ENCODE measurements at places on chromosomes 2 and 18. TPM values are rescaled to one million over a fixed set of nuclear protein-coding genes. Genes with fewer than 3 reads are reported as not detected.

Gene FAM117B
- 2.3 TPM for total RNA-seq

Gene TUBA3E
- 6.3 TPM for total RNA-seq

Gene SH3RF3
- total RNA-seq, result 0.61 TPM

Gene ROCK2
- total RNA-seq, result 24.3 TPM

Gene ALPI
- total RNA-seq, result not detected

Gene LOXHD1
- not detected for total RNA-seq

Gene NOL4
- total RNA-seq, result not detected

Gene PSMA8
- total RNA-seq, result not detected

Gene CYP27A1
- 0.18 TPM for total RNA-seq

Gene KCNG2
- not detected for total RNA-seq

Gene MAP3K19
- total RNA-seq, result not detected

Gene TOGARAM2
- 0.16 TPM for total RNA-seq

Gene EVX2
- not detected for total RNA-seq

Gene TSPYL6
- not detected for total RNA-seq

Gene ITGA4
- 1.4 TPM for total RNA-seq

Gene GALNT5
- total RNA-seq, result 2.4 TPM

Gene UBXN4
- total RNA-seq, result 33.0 TPM

Gene OBSL1
- 15.2 TPM for total RNA-seq

Gene ACKR3
- total RNA-seq, result 7.7 TPM

Gene CD226
- total RNA-seq, result 0.15 TPM

Gene NEUROD1
- not detected for total RNA-seq

Gene CENPA
- 38.8 TPM for total RNA-seq

Gene SIGLEC15
- not detected for total RNA-seq

Gene RAPGEF4
- total RNA-seq, result 0.45 TPM

Gene TMEM247
- not detected for total RNA-seq

Gene RHOB
- 488 TPM for total RNA-seq

Gene CHRND
- total RNA-seq, result 0.09 TPM

Gene KIAA2012
- not detected for total RNA-seq

Gene CD302
- total RNA-seq, result 2.7 TPM

Gene SLC23A3
- total RNA-seq, result 0.75 TPM

Gene GPR35
- 0.83 TPM for total RNA-seq

Gene HOXD13
- 0.19 TPM for total RNA-seq

Gene MDH1B
- 1.4 TPM for total RNA-seq

Gene RESP18
- not detected for total RNA-seq

Gene DNAJC5G
- total RNA-seq, result not detected

Gene SP5
- total RNA-seq, result not detected

Gene TTL
- 41.8 TPM for total RNA-seq

Gene SS18
- 59.9 TPM for total RNA-seq

Gene TLX2
- 0.31 TPM for total RNA-seq

Gene PROKR1
- not detected for total RNA-seq

Gene MSH2
- total RNA-seq, result 33.8 TPM

Gene IL1RL1
- 1.3 TPM for total RNA-seq

Gene ME2
- 34.7 TPM for total RNA-seq

Gene CCDC102B
- 0.20 TPM for total RNA-seq

Gene WDR7
- 2.7 TPM for total RNA-seq

Gene GKN2
- total RNA-seq, result 1.5 TPM

Gene GCG
- total RNA-seq, result not detected

Gene PLEKHB2
- 73.9 TPM for total RNA-seq

Gene CD207
- 0.07 TPM for total RNA-seq

Gene DES
- 0.47 TPM for total RNA-seq

Gene MAP2
- total RNA-seq, result 1.2 TPM

Gene COLEC11
- 0.76 TPM for total RNA-seq
